Cardiac muscle cell (in vitro differentiated cells and primary cell): ENCODE measurements at places on chromosomes 4 and X. TPM values are rescaled to one million over a fixed set of nuclear protein-coding genes. Genes with fewer than 3 reads are reported as not detected.
A peak's percentile ranks its signal among the peaks of the same experiment; 100 is the strongest.

DNA sequence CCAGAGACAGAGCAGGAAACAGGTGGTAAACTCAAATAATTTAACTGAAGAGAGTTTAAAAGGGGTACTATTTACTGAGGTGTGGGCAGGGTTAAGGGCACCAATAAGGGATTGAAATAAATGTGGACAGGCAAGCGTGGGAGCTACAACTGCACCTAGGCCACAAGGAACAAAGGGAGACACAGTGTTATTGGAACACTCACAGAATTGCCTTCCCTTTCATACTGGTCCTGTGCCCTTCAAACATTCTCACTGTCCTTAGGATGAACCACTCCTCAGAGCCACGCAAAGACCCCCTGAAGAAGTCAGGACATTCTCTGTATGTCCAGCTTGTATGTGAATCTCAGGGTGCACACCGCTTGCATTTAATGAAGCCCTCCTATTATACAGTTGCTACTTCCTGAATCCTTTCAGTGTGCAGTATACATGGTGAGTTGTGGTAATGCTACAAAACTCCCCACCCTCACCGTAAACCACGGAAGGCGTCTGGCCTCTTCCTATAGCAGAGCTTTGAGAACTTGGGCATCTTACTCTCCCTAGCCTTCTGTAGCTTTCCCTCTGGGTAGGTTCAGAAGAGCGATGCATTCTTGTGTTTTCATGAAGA lies 9.6 kb upstream of the MRPL1 start:
- H3K36me3 ChIP-seq: no peaks in the 10 kb centered on the region
- H3K27ac ChIP-seq: no peak overlapping the region
- no peaks in the 10 kb centered on the region for H3K27me3 ChIP-seq
- no peaks in the 10 kb centered on the region for H3K4me1 ChIP-seq
- DNase-seq: no peak
- no peak overlapping the region for H3K4me3 ChIP-seq

- no peaks in the 10 kb centered on the region for H3K36me3 ChIP-seq
- DNase-seq: peak; percentile 90
- peak within 1 kb of the TSS; percentile 90 for H3K4me3 ChIP-seq
- H3K4me1 ChIP-seq: peaks cover 27% of the 10 kb centered on the region
Observed at GRCh38 chrX:108439426-108439942, at the start of gene COL4A5. Gene COL4A5, plus strand, starts transcription at chrX:108439838. Its CDS starts 288 bp downstream, at chrX:108440126.

GRCh38 chrX:29744966-29745365 lies 470.4 kb upstream of the MAGEB2 start:
- no peak overlapping the region for H3K27ac ChIP-seq
- H3K27me3 ChIP-seq: no peaks in the 10 kb centered on the region
- H3K36me3 ChIP-seq: no peaks in the 10 kb centered on the region
- no peak overlapping the region for H3K4me3 ChIP-seq
- DNase-seq: no peak

DNA sequence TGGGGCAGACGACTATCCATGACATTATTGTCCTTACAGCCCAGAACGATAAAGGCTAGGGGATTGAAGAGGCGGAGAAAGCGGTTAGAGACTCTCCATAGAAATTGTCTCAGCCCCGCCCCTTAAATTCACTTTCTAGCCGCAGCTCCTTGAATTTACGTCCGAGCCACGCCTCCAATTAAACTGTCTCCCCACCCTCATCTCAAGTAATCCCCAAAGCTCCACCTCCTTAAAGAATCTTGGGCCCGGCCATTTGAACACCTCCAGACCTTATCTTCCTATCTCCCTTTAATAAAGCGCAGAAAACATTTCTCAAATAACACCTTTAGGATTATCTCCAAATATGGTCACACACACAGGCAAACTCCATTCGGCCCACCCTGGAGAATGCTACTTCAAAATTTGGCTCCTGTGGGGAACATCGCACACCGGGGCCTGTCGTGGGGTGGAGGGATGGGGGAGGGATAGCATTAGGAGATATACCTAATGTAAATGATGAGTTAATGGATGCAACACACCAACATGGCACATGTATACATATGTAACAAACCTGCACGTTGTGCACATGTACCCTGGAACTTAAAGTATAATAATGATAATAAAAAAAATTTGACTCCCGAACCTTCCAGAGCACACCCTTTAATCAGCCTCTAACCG lies 7.2 kb upstream of the MAGIX start:
- H3K27ac ChIP-seq: peak overlapping the region; percentile 98
- peak overlapping the region; percentile 35 for H3K4me3 ChIP-seq
- no peaks in the 10 kb centered on the region for H3K4me1 ChIP-seq
- H3K36me3 ChIP-seq: no peaks in the 10 kb centered on the region
- no peaks in the 10 kb centered on the region for H3K27me3 ChIP-seq
- peak; percentile 52 for DNase-seq

GRCh38 chrX:7828594-7828993 lies 14.4 kb upstream of the VCX start:
- no peak overlapping the region for H3K4me3 ChIP-seq
- H3K27ac ChIP-seq: no peak overlapping the region
- no peak for DNase-seq

DNA sequence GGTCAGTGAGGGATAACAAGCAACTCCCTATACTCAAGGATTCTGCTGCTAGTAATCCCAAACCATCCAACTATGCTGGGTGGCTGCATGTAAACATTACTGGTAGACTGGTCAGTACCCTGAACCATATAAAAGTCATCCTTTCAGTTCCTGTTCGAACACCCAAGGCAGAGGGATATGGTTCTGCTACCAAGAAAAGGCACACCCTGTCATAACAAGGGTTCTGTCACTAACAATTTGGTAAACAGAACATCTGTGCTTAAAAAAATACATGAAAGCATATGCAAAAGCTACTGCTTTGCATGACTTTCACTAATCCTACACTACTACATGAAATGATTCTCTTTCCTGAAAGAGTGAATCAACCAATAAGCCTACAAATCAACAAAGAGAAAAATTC lies 76.8 kb upstream of the MCF2 start:
- peaks cover 3% of the 10 kb centered on the region for H3K36me3 ChIP-seq
- no peaks in the 10 kb centered on the region for H3K27me3 ChIP-seq
- no peak overlapping the region for H3K27ac ChIP-seq
- H3K4me3 ChIP-seq: no peak overlapping the region

DNA sequence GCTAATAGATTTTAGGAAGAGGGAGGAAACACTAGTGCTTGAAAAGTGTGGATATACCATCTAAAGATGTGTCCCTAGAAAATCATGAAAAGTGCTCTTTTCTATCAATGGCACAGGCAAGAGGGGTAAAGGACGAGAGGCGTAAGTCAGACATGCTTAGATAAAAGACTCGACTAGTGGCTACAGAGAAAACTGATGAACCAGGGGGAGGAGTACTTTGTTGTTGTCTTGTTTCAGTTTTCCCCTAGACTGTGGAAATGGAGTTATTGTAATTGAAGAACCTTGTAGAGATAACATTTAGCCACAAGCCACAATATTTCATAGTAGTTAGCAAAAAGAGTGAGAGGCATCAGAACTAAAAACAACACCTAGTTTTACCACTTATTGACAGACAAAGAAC lies 21.4 kb downstream of the GALNTL6 start:
- no peak for DNase-seq
- H3K27ac ChIP-seq: no peak overlapping the region
- no peaks in the 10 kb centered on the region for H3K36me3 ChIP-seq
- H3K27me3 ChIP-seq: no peaks in the 10 kb centered on the region
- no peaks in the 10 kb centered on the region for H3K4me1 ChIP-seq

DNA sequence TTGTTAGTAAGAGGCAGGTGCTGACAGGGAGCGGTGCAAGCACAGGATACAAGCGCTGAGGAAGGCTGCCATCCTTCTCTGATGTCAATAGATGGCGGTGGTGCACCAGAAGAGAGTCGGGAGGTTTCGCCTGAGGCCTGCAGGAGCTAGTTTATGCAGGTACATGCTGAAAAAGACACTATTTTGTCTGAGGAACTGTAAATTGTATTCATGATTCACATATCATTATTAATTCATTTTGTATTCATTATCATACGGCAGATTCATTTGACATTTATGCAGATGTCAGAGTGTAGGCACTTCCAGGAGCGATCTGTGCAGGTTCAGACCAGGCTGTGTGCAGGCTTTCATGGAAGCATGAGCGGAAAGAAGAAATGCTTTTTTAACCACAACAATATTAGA lies 824.0 kb downstream of the STIM2 start:
- DNase-seq: peak; percentile 81
- H3K4me1 ChIP-seq: no peaks in the 10 kb centered on the region
- H3K27ac ChIP-seq: no peak overlapping the region
- no peak overlapping the region for H3K4me3 ChIP-seq

DNA sequence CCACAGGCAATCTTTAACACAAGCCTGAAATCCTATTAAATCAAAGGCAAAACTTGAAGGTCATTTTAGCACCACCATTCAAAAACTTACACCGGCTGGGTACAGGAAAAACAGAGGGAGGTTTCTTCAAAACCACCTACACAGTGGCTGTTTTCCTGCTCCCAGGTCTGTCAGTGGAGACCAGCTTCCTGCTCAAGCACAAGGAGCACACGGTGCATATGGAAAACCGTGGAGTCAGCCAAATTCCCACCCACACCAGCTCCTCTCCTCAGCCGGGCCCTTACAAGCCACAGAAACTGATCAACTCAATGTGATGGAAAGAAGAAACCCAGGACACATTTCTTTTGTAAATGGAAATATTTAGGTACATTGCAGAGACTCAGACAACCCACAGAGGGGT lies 14.3 kb upstream of the FAM241A start:
- DNase-seq: peak; percentile 51
- no peak overlapping the region for H3K4me3 ChIP-seq
- no peak overlapping the region for H3K27ac ChIP-seq
- H3K27me3 ChIP-seq: no peaks in the 10 kb centered on the region
- H3K36me3 ChIP-seq: no peaks in the 10 kb centered on the region

GRCh38 chr4:2066571-2067445 lies 7.7 kb downstream of the NAT8L start:
- DNase-seq: no peak
- no peaks in the 10 kb centered on the region for H3K27me3 ChIP-seq
- H3K36me3 ChIP-seq: no peaks in the 10 kb centered on the region
- H3K27ac ChIP-seq: no peak overlapping the region

GRCh38 chrX:115539841-115540240 lies 21.1 kb upstream of the PLS3 start:
- H3K4me3 ChIP-seq: no peak overlapping the region
- no peaks in the 10 kb centered on the region for H3K36me3 ChIP-seq
- H3K4me1 ChIP-seq: peaks cover 13% of the 10 kb centered on the region
- H3K27me3 ChIP-seq: no peaks in the 10 kb centered on the region
- no peak for DNase-seq

GRCh38 chrX:132023896-132024386 lies 839 bp downstream of the STK26 start:
- peak overlapping the region; percentile 90 for H3K27ac ChIP-seq
- H3K27me3 ChIP-seq: no peaks in the 10 kb centered on the region
- H3K4me3 ChIP-seq: peak overlapping the region; percentile 80
- no peaks in the 10 kb centered on the region for H3K36me3 ChIP-seq

- no peaks in the 10 kb centered on the region for H3K27me3 ChIP-seq
- H3K4me1 ChIP-seq: no peaks in the 10 kb centered on the region
- no peak overlapping the region for H3K4me3 ChIP-seq
- H3K36me3 ChIP-seq: no peaks in the 10 kb centered on the region
- no peak overlapping the region for H3K27ac ChIP-seq
Observed at GRCh38 chr4:3442460-3442958, 741 bp downstream of the HGFAC start.

- H3K4me3 ChIP-seq: no peak overlapping the region
- no peak overlapping the region for H3K27ac ChIP-seq
- peak; percentile 89 for DNase-seq
- H3K36me3 ChIP-seq: no peaks in the 10 kb centered on the region
- no peaks in the 10 kb centered on the region for H3K27me3 ChIP-seq
- H3K4me1 ChIP-seq: peaks cover 7% of the 10 kb centered on the region
Observed at GRCh38 chr4:109072595-109072994, 229.9 kb downstream of the COL25A1 start.

GRCh38 chrX:1453395-1453783 lies 680 bp upstream of the ASMTL start:
- peak overlapping the region; percentile 38 for H3K4me3 ChIP-seq
- H3K4me1 ChIP-seq: no peaks in the 10 kb centered on the region
- peaks cover 6% of the 10 kb centered on the region for H3K27me3 ChIP-seq
- H3K36me3 ChIP-seq: no peaks in the 10 kb centered on the region

DNA sequence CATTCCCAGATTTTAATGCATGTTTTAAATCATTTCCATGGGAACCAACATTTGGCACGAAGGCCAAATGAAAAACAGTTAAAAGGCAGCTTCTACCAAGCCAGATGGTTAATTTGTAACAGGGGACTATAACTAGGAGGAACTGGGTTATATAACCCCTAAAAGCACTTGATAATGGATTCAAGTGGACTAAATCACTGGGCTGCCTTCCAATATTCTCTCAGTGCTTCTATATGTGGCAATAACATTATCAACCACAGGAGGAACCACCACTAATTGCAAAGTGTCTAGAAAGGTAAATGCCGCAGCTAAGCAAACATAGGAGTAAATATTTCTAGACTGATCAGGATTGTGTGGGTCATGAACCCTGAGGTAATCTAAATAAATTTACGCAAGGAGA lies 391.5 kb downstream of the UBE2NL start:
- H3K27me3 ChIP-seq: no peaks in the 10 kb centered on the region
- no peak overlapping the region for H3K27ac ChIP-seq
- H3K4me1 ChIP-seq: no peaks in the 10 kb centered on the region
- DNase-seq: no peak

GRCh38 chr4:2069161-2069971 lies 10.2 kb downstream of the NAT8L start:
- no peak overlapping the region for H3K27ac ChIP-seq
- DNase-seq: no peak

DNA sequence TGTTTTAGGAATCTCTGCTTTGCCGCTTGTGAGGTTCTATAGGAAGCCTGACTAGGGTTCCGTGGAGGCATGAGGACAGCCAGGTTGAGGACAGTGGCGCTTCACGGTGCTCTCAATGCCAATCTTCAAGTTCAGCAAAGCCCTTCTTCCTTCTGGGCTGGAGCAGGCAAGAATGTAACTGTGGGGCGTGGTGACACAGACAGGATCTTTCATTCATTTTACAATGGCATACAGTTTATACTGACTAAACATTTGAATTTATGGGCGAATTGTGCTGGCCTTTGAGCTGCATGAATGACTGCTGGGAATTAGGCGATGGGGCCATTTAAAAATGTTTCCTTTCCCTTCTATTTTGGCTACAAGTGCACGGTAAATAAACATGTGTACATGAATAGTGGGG lies 2.9 kb upstream of the NHS start:
- no peak overlapping the region for H3K27ac ChIP-seq
- no peak overlapping the region for H3K4me3 ChIP-seq
- no peaks in the 10 kb centered on the region for H3K36me3 ChIP-seq
- H3K4me1 ChIP-seq: peaks cover 11% of the 10 kb centered on the region
- DNase-seq: no peak

Gene DSPP
- not detected in 2 replicates for total RNA-seq

Gene PDE5A
- total RNA-seq: 1.1 and 2.3 TPM in 2 replicates

Gene USP17L17
- total RNA-seq: not detected in 2 replicates

Gene MGST2
- total RNA-seq: 36.5 and 57.1 TPM in 2 replicates

Gene GPM6B
- 3.4 and 6.1 TPM in 2 replicates for total RNA-seq

Gene CTAG1B
- total RNA-seq: not detected in 2 replicates

Gene PRAF2
- 22.9 and 30.3 TPM in 2 replicates for total RNA-seq
